ENCODE measurements at places on chromosomes 5 and 9. TPM values are rescaled to one million over a fixed set of nuclear protein-coding genes. Genes with fewer than 3 reads are reported as not detected.
A peak's percentile ranks its signal among the peaks of the same experiment; 100 is the strongest.

- H3K4me1 ChIP-seq, result peaks cover 44% of the 10 kb centered on the region
- H3K36me3 ChIP-seq, result peaks cover 3% of the 10 kb centered on the region
- peak overlapping the region; percentile 60 for H3K4me3 ChIP-seq
- DNase-seq, result no peak
- peak overlapping the region; percentile 88 for H3K27ac ChIP-seq
Measured at GRCh38 chr5:1108023-1108864, 3.6 kb downstream of the SLC12A7 start.

- no peak overlapping the region for H3K4me3 ChIP-seq
- H3K4me1 ChIP-seq, result no peaks in the 10 kb centered on the region
- H3K27ac ChIP-seq, result no peak overlapping the region
- H3K36me3 ChIP-seq, result no peaks in the 10 kb centered on the region
- DNase-seq, result no peak
Measured at GRCh38 chr5:92553326-92553725, 1027.7 kb downstream of the NR2F1-AS1 start.

DNA sequence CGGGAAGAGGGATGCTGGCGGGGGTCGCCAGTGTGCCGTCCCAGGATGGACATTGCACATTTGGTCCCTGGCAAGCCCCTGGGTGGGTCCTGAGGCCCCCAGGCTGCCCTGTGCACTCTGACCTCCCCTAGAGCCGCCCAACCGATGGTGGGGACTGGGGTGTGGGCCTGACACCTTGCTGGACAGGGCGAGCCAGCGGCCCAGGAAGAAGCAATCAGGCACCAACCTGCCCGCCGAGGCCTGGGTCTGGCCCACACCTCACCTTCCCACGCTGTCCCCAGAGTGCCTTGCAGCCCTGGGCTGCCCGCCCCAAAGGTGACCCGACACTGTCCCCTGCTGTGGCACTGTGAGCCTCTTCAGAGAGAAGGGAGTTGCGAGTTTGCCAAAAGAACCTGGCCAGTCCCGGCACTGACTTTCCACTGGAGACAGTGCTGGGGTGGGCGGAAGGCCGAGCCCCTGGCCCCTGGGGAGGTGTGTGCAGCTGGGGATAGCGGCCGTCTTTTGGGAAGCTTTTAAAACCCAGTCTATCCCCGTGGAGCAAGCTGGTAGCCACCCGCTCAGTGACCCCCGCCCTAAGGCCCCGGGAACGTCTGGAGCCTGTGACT lies 12.0 kb upstream of the NRARP start:
- H3K4me3 ChIP-seq, result no peak overlapping the region
- DNase-seq, result peak; percentile 33
- peaks cover 2% of the 10 kb centered on the region for H3K4me1 ChIP-seq
- no peak overlapping the region for H3K27ac ChIP-seq

GRCh38 chr9:73667749-73668148 lies 516.1 kb downstream of the ANXA1 start:
- H3K27ac ChIP-seq, result no peak overlapping the region
- H3K27me3 ChIP-seq, result no peaks in the 10 kb centered on the region
- no peak for DNase-seq

- H3K36me3 ChIP-seq, result no peaks in the 10 kb centered on the region
- H3K4me1 ChIP-seq, result no peaks in the 10 kb centered on the region
- DNase-seq, result no peak
- peaks cover 2% of the 10 kb centered on the region for H3K27me3 ChIP-seq
- no peak overlapping the region for H3K4me3 ChIP-seq
Measured at GRCh38 chr9:136171801-136172411, 33.0 kb downstream of the LHX3 start.

DNA sequence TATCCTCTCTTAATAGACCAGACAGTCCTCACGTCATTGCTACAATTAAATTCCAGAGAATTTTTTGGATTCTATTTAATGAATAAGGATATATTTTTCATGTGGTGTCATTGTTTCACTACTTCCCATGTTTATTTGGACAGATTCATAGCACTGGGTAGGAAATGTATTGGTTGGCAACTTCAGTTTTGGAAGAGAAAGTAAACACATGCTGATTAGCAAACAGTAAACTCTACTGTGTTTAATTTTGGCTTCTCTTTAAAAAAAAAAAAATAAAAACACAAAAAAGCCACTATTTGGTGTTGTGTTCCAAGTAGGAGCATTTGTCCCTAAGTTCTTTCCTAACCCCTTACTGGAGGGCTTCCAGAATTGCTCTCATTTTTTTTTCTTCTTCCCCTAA lies 77.3 kb downstream of the NFIB start:
- no peaks in the 10 kb centered on the region for H3K4me1 ChIP-seq
- DNase-seq, result no peak
- H3K27me3 ChIP-seq, result no peaks in the 10 kb centered on the region
- H3K36me3 ChIP-seq, result no peaks in the 10 kb centered on the region
- H3K4me3 ChIP-seq, result no peak overlapping the region

- no peaks in the 10 kb centered on the region for H3K4me1 ChIP-seq
- no peak overlapping the region for H3K27ac ChIP-seq
- H3K4me3 ChIP-seq, result no peak overlapping the region
- H3K36me3 ChIP-seq, result no peaks in the 10 kb centered on the region
Measured at GRCh38 chr5:101160002-101160401, 256.9 kb upstream of the ST8SIA4 start.

DNA sequence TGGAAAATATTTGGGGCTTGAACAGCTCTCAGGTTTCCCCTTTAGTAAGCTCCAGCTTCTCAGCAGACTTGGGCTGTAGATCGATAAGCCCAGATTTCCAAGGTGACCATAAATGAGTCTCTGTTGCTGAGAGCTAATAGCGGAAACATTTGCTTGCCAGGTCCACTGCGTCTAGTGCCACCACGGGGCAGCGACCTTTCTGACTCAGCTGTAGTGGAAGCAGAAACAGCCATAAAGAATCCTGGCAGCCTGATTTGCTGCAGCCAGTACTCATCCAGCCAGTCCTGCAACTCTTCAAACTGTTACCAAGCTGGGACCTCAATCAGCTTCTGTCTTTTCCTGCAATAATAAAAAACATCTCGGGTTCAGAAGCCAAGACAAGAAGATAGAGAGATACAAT lies 241.7 kb downstream of the DOCK8 start:
- no peak overlapping the region for H3K4me3 ChIP-seq
- no peaks in the 10 kb centered on the region for H3K27me3 ChIP-seq
- no peak for DNase-seq
- peaks cover 33% of the 10 kb centered on the region for H3K4me1 ChIP-seq
- no peak overlapping the region for H3K27ac ChIP-seq
- peaks cover 29% of the 10 kb centered on the region for H3K36me3 ChIP-seq

STPG3 gene
- total RNA-seq, result not detected

PCDHB14 gene
- total RNA-seq, result not detected

SV2C gene
- total RNA-seq, result 0.03 TPM

NDUFS4 gene
- total RNA-seq, result 47.4 TPM

SLC2A6 gene
- total RNA-seq, result 6.3 TPM

CCL27 gene
- 0.43 TPM for total RNA-seq

HTR1A gene
- not detected for total RNA-seq

FOXD4 gene
- total RNA-seq, result 0.17 TPM

LRRC70 gene
- total RNA-seq, result 0.71 TPM
